ENCODE measurements at places on chromosomes 12 and 14.

DNA sequence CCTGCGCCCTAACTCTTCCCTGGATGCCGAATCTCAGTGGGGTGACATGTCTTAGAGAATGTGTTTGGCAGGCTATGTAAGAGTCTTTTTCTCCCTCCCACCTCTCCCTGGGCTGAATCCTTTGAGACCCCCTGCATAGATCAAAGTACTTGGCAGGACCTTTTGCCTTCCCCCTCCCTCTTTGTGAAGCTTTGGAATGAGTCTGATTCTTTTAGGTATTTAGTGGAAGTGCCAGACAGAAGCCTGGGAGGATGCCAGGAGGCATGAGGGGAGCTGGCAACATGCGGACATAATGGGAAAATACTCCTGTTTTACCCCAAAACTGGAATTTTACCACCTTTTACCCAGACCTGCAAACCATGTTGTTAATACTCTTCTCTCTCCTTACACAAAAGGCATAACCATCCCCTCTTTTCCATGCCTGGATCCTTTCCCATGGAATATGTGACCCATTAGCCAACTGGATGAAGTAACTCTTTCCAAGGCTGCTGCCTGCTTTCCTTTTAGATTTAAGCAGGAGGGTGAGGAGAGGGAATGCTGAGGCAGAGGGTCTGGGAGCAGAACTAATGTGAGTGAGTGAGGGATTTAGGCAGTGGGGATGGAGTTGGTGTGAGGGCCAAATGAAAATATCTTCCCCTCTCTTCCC, 41.7 kb downstream of the TTLL5 start:
- DNase-seq: no peak

DNA sequence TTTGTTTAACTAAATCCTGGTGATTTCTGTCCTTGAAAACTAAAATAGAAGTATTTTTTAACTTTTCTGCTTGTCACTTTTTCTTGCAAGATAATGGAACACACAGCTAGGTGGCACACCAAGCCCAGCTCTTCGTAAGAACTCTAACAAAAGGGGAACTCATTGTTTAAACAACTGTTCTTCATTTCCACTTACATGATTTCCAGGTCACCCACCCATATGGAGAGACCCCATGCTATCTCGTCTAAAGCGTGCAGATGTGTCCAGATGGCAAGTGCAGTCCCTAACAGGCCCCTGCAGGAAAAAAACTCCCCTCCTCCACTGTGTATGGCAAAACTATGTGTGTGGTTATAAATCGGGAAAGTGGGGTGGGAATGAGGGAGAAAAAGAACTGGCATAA, 43.3 kb upstream of the NT5DC3 start:
- DNase-seq: no peak

DNA sequence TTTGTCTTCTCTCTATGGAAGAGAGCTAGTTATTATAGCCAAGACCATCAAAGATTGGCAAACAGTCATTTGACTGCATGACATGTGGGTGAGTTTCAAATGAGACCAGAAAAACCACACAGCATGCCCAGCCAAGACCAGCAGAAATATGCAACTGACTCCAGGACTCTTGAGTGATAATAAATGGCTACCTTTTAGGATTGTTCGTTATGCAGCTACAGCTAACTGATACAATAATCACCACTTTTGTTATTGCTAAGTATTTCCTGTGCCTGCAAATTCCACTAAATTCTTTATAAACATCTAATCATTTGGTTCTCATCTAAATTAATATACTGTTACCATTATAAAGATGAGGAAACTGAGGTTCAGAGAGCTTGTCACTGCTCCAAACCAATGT, 528.4 kb upstream of the TBX3 start:
- no peak for DNase-seq

- no peak for DNase-seq
These were observed 95.0 kb downstream of the VEZT start for GRCh38 chr12:95312656-95313055.

DNA sequence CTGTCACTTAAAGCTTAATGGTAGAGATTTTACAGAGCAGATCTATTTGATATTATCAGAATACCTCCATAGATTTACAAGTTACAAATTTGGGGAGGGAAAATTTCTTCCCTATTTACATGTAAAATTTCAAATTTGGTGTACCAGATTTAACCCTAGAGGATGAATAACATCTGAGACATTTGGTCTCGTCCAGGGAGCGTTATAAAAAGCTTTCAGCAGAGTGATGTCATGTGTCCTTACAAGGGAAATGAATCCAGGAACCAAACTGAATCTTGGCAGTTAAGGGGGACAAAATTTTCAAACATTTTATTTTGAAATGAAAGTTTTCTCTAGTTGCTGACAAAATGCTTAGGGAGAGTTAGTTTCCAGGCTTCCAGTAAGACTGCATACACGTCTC, 4.5 kb upstream of the CDK17 start:
- no peak for DNase-seq

GRCh38 chr14:58198086-58198485, 1.9 kb upstream of the ACTR10 start:
- DNase-seq: no peak

DNA sequence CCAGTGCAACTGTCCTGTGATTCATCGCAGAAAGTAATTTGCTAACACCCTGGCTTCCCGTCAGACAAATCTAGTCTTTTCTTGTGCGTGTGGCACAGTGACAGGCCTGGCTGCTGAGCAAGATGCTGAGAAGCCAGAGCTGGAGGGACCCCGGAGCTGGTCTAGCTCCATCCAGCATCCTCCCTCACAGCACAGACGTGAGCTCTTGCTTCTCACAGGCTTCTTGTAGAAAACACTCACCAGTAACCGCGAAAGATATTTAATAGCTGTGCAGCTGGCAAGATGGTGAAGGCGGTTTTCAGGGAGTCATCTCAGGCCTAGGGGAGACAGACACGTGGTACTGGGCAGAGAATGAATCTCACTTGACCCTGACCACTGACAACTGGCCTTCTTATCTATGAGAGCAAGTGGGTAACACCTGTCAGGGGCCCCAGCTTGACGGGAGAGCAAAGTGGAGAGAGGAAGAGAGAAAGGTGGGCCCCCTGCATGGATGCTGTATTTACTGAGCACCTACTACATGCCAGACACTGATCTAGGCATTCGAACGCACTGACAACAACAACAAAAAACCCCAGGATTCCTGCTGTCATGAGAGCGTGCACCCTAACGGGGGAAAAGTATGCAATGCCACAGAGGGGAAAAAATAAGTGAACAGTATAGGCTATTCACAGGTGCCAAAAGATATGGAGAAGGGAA, 63.3 kb downstream of the CCDC88C start:
- DNase-seq: no peak

- no peak for DNase-seq
These were observed 1.4 kb downstream of the B4GALNT1 start for GRCh38 chr12:57631566-57632072.

DNA sequence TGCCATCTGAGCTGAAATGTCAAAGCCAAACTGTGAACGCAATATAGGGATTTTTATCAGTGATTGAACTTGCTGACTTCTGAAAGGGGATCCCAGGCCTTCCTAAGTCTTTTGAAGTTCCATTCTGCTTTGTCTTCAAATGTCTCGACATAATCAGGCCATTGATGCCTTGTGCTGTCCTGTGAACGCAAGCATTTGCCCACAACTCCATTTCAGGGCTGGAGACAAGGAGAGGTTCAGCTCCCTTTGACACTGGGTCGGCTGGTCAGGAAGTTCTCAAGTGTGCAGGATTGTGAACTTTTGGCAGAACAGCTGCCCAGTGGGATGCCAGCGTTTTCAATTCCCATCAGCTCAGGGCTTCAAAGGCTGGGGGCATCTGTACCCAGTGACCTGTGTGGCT, 345.3 kb downstream of the NUAK1 start:
- no peak for DNase-seq

DNA sequence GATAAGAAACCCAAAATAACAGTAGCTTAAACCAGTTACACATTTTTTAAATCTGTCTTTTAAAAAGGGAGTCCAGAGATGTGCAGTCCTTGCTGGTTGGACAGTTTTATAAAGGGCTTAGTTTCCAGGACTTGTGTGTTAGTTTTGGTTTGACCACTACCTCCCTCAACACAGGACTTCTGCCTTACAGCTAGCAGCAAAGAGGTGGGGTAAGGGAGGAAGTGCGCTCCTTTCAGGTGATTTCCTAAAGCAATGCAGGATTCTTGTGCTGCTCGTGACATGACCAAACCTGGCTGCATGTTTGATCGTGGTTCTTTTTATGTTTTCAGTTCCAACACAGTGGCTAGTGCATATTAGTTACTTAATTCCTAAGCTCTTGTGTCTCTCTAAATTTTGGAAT, 266.2 kb downstream of the TMTC2 start:
- no peak for DNase-seq

DNA sequence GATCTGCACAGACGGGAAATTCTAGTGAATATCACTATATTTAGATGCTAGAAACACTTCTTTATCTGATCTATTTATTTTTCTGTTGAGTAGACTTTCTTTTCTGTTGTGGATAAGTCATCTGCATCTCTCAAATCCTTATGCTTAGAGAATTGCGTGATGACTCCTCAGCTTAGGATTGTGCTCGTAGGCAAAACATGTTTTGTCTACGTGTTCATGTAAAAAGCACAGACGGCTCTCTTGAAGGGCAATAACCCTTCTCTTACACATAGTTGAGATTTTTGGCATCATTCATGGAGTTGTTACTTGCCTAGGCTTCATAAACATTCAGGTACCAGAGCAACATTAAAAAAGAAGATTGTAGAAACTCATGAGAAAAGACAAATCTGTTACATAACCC, 18.6 kb downstream of the PPFIBP1 start:
- DNase-seq: no peak

- DNase-seq: no peak
These were observed 6.5 kb downstream of the CAPS2 start for GRCh38 chr12:75323663-75324062.

DNA sequence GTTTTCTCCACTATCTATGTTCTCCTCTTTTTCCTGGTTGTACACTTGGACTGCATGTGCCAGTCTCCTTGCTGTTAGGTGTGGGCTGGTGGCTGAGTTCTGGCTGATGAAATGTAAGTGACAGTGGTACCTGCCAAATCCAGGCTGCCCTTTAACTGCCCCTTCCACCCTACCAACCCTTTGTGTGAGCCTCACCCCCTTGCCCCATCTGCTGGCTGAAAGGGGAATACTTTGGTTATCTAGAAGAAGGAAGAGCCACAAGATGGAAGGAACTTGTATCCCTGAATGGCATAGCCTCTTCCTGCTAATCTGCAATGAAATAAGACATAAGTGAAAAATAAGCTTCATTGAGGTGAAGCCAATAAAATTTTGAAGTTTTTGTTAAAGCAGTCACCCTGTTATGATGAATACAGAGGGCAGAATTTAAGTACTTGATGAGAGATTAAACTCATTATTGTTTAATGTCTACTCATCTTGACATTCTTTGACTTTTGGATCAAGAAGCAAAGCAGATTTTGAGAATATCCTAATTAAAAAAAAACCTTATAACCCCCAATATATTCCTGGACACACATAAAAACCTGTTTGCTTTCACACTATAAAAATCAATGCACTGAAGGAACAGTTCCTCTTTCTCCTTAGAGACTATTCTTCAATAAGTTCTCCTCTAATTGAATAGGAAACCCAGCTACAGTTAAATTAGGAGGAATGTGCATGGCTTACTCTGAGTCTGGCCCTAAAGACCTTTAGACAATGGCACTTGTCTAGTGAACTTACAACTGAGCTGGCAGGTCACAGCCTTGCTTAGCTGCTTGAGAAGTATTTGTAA, 262.6 kb upstream of the BTG1 start:
- DNase-seq: no peak

DNA sequence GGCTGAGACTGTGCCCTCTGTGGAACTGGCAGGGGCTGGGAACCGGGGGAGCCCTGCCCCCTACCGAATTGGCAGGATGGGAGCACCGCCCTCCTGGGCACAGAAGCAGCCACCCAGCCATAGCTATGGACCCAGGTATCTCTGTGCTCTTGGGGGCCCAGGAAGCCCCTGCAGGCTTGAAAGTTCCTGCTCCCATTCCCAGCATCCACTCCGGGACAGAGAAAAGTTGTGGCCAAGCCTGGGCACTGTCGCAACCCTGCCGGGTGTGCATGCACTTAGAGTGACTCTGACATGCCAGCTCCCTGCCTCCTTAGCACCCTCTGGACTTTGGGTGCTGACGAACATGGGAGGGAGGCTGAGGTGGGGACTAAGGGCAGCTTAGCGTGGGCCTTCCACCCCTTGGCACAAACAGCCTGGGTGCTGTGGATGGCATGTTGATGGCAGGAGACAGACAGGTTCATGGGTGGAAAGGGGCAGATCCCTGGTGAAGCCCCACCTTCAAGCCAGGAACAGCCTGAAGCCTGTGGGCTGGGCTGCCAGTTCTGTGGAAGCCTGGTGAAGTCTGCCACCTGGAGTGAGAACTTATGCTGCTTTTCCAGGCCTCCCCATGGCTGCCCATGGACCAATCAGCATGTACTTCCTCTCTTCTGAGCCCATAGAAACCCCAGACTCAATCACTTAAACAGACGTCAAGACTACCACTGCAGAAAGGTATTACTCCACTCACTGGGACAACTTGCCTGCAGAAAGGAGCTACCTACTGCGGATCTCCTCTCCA, 279.0 kb downstream of the ATXN7L3B start:
- DNase-seq: no peak

DNA sequence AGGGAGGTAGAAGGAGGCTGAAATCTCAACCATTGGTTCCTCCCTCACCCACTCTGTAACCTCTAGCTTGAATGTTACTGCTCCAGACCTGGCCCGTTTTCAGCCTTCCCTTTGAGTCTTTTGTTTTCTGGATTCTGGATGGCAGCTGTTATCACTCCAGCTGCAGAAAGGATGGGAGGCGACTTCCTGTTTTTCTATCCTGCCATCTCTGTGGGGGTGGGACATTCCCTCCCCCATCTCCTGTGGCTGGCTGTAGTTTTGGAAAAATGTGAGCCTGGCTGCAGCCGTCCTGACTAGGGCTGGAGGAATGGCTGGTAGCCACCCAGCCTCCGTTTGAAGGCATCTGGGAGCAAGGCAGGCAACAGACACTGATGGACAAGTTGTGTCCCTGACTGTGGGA, 2.9 kb upstream of the PPFIBP1 start:
- no peak for DNase-seq

DNA sequence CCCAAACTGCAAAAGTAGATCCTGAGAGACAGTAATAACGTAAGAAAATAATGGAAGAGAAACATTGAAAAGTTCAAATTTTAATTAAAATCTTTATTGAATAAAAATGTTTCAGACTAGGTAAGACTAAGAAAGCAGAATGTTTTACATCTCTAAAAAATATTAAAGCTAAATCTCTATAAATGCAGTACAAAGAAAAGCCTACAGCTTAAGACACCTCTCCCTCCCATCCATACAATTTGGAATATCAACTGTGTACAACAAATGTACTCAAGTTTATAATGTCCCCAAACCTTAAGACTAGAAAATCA, 8.5 kb upstream of the CERS5 start:
- no peak for DNase-seq

DNA sequence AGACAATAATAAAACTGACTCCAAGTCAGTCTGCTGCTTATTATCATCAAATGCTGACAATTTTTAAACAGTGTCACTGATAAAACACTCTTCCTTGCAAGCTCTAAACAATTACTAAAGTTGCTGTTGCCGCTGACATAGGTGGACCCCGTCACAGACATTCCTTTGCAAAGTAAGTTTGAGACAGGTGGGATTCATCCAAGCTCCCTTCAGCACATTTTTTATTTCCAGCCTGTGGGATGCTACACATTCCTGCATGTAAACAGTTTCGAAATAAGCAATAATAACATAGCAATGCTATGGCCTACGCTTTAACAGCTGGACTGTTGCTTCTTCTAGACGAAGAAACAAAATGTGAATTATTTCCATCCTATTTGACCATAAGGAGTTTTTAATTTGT, 85.4 kb upstream of the HIF1A start:
- no peak for DNase-seq

GRCh38 chr12:23686095-23686494, 263.4 kb downstream of the SOX5 start:
- no peak for DNase-seq

Measured in nucleus accumbens (tissue), 56 donors.